ENCODE measurements at places on chromosomes 7 and 10.

GRCh38 chr7:130113887-130114286, 43.6 kb downstream of the KLHDC10 start:
- DNase-seq = peak; percentile 25

- no peak for DNase-seq
Measured at GRCh38 chr10:80131499-80131901, 1.0 kb upstream of the PLAC9 start.

GRCh38 chr10:90787393-90788198, 70.2 kb downstream of the HTR7 start:
- DNase-seq = peak; percentile 47

DNA sequence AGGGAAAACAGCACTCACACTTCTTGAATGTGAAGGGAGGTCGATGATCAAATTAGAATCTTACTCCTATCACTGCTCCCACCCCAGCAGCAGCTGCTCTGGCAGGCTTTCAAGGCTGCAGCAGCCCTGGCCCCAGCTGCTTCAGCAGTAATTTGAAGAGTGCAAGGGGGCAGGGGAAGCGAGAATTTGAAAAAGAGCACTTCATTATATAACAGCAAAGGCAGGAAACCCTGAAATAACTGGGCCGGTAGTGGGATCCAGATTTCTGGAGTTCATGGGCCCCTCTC, 44.9 kb downstream of the MYPN start:
- no peak for DNase-seq

- no peak for DNase-seq
Measured at GRCh38 chr7:50397971-50398324, 52.2 kb downstream of the FIGNL1 start.

- DNase-seq = peak; percentile 24
Measured at GRCh38 chr10:110304394-110304779, 333 bp downstream of the SMNDC1 start.

DNA sequence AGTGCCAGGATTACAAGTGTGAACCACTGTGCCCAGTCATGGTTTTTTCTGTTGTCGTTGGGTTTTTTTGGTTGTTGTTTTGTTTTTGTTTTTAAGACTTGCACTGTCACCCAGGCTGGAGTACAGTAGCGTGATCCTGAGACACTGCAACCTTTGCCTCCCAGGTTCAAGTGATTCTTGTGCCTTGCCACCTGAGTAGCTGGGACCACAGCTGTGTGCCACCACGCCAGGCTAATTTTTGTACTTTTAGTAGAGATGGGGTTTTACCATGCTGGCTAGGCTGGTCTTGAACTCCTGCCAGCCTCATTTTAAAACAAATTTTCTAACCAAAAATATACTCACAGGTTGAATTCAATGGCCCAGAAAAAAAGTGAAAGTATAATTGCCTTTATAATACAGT, 174.1 kb downstream of the AHR start:
- no peak for DNase-seq

GRCh38 chr7:123075838-123076467, 80.5 kb upstream of the TAS2R16 start:
- DNase-seq = no peak

DNA sequence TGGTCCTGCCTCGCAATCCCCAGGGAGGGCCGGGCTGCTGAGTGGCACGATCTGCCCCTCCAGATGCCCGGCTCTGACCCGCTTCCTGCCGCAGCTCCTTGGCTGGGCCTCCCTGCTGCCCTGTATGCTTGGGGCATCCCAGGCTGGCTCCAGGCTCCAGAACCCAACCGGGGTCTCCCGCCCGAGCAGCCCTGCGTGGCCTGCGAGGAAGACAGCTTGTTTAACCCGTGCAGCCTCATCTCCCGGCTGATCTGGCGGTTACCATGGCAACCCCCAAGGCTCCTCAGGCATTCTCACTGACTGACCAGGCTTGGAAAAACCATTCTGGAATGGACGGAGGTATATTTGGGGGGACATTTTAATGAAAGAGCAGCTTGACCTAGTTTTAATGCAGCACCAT, 232.4 kb upstream of the MYO3A start:
- DNase-seq = no peak

DNA sequence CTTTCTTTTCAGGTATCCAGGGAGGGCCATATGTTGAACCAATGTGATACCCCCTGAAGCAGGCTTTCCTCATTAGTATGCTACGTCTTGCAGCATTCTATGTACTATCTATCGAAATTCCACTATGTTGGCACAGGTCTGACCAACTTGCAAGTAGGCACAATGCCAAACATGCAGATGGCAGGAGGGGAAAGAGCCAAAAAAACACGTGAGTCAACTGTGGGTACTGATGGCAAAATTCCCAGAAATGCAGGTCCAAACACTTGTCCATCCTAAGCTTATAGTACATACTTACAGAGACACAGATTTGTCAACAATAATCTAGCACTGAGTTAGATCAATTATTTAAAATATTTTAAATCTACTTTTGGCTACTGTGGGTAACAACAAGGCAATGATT, 394.9 kb downstream of the DGKB start:
- DNase-seq = peak; percentile 25
